ENCODE measurements at places on chromosomes 4 and X. TPM values are rescaled to one million over a fixed set of nuclear protein-coding genes. Genes with fewer than 3 reads are reported as not detected.
A peak's percentile ranks its signal among the peaks of the same experiment; 100 is the strongest.

The MAP3K15 gene
- total RNA-seq: 4.9 TPM

- no peak for DNase-seq
Observed at GRCh38 chr4:108337923-108338322, 169.2 kb upstream of the LEF1 start.

The SMPX gene
- total RNA-seq: not detected

The SLC6A14 gene
- 0.03 TPM for total RNA-seq

GRCh38 chrX:16970977-16971376 is 24.5 kb downstream of the REPS2 start:
- no peak for DNase-seq

DNA sequence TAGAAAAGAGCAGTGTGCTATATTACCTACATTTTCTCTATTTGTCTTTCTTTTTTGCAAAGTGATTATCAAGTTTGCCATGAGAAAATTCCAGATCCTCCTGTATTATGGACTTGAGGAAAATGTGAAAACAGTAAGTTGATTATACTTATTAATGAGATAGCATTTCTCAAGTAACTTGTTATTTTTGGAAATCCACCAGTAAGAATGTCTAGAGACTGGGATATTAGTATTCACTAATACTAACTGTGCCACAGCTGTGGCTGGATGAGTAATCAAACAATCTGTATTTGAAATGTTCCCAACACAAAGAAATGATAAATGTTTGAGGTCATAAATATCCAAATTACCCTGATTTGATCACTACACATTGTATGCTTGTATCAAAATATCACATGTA is 147.0 kb upstream of the CTSO start:
- no peak for DNase-seq

DNA sequence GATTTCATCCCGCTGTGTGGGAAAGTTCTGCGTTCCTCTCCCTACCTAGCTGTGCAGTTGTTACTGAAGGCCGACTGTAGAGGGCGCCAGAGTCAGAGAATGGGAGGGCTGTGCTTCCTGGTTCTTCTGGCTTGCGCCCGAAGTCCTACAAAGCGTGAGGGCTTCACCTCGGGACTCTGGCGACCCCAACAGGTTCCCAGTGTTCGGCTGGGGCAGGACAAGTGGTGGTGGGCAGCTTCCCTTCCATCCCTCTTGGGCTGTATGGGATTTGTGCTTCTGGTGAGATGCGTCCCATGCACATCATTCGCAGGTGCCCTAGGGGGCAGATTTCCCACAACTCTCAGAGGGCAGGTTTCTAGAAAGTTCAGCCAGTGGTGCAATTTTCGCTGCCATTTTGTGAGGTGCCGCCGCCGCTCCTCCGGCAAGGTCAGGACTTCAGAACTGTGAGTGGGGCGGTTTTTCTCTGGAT is 27.3 kb downstream of the CT45A1 start:
- DNase-seq: no peak

The EDA gene
- total RNA-seq: 0.23 TPM

- no peak for DNase-seq
Observed at GRCh38 chr4:182384631-182385091, 141.5 kb downstream of the TENM3 start.

DNA sequence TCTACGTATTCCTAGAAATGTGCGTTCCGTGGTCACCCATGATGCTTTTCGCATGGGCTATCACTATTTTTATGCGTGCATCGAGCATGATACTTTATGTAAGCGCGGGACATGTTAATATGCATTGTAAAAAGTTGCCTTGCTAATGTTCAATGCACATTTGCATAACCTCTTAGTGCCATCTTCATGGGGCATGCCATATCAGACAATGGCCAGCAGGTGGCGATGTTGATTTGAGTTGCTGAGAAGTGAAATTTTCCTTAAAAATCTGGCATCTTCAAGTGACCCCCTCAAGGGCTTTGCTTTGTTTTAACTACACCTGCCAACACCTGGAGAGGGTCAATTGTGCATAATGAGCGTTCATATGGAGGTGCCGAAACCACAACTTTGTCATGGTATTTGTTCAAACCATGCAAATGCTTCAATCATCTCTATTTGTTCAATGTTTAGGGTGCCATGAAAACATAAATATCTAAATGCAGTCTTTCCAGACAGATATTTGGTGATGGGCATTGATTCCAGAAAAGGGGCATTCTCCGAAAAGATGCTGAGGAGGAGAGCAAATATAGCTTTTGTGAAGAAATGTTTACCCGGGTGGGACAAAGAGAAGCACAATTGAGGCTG is 833.9 kb upstream of the PRKX start:
- DNase-seq: peak; percentile 22

The TCEAL2 gene
- not detected for total RNA-seq

- no peak for DNase-seq
Observed at GRCh38 chr4:170243662-170244288, 154.0 kb upstream of the AADAT start.

DNA sequence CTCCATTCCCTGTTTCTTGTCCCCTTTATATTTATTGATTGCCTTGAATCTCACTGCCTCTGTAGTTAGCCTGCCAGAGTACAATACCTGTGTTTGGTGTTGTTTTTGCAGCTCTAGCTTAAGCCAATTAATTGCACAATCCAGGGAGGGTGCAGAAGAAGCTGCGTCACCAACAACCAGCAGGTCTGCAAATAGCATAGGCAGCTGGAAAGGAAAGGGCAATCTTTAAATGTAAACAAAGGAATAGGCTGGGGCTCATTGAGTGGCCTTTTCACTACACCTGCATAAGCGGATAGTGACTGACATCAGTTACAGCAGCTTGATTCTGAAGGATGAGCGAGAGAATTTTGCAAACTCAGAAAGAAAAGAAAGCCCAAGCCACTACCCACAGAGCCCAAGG is 106.8 kb upstream of the RAI2 start:
- no peak for DNase-seq

DNA sequence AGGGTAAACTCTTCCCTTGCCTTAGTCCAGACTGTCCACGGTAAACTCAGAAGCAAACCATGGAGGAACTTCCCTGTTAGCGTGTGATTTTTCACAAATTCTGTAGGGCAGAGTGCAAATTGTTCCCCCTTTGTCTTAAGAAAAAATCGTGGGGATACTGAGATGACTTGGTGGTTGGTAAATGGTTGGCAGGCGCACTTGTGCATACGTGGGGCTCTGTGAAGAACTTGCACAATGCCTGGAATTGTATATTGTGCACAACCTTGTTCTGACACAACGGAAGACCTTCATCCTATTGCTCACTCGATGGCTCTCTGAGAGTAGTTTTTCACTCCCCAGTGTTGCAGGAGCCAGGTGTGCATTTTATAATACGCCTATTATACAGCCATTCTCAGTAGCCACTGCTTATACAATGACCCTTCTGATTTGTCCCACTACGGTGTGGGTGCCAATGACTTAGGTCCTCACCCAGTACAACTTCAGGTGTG is 150.0 kb downstream of the SPRY1 start:
- DNase-seq: no peak

DNA sequence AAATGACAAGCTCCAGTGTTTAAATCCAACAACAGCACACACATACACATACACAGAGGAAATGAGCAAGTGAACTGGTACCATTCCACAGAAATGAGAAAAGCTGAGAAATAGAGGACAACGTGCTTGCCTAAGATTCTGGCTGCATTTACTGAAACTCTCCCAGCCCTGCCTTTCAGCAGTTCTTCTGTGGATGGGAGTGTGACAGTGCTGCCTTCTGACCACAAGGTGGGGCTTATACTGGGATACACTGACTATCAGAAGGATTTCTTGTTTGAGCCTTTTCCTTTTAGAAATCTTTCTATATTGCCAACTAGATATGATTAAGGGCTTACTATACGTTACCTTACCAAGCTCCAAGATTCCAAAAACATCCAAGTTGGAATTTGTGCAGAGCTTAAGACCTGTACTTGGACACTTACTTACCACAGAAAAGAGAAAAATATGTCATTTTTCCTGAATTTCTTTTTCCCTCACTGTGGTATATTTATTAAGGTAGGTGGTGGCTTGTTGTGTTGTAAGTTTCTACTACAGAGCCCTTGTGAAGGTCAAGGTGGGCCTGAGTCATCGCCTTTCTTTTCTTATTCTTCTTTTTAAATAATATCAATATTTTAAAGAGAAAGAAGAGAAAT is 10.7 kb upstream of the CXCL8 start:
- peak; percentile 38 for DNase-seq

DNA sequence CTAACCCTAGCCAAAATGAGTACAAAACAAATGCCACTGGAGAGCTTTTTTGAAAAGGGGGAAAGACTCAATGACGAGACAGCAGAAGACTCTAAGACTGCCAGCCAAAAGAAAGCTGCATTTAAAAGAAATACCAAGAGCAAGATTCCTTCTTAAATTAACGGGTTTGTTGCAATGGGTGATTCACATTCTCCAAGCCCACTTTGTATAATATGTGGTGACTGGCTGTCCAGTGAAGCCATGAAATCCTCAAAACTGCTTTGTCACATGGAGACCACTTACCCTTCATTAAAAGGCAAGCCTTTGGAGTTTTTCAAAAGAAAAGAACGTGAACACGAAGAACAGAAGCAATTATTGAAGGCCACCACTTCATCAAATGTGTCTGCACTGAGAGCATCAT is 68.2 kb downstream of the MRPL1 start:
- DNase-seq: no peak

DNA sequence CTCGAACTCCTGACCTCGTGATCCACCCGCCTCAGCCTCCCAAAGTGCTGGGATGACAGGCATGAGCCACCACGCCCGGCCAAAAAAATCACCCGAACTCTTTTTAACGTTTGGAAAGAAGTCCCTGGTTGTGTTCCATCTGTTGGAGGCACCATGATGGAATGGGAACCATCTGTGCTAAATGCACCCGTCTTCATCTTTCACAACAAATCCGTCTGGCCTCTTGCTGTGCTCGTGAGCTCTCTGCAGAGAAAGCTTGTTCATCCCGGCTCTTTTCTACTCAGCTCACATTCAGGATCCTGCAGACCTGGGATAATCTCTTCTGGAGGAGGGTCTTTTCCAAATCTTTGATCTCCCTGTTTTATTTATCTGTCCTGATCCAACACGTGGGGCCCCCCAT is 188.8 kb downstream of the CRLF2 start:
- DNase-seq: no peak

The UCP1 gene
- not detected for total RNA-seq

The HADH gene
- total RNA-seq: 20.0 TPM

DNA sequence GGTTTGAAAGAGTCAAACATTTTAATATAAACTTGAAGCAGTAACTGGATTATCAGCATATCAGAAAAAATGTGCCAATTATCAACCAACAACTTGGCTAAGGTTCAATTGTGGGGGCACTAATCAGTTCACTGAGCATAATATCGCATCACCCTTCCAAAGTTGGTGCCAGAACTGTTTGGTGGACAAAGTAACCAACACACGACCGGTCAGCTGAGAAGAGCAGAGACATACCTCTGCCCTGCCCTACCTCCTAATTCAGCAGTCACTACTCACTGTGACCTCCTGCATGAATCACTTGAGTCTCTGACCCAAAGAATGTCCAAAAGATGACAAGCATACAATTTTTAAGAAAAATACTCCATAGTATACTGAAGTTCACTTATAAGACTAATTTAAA is 53.2 kb downstream of the TSPAN5 start:
- DNase-seq: no peak
